ENCODE measurements at places on chromosomes 3 and 15.

DNA sequence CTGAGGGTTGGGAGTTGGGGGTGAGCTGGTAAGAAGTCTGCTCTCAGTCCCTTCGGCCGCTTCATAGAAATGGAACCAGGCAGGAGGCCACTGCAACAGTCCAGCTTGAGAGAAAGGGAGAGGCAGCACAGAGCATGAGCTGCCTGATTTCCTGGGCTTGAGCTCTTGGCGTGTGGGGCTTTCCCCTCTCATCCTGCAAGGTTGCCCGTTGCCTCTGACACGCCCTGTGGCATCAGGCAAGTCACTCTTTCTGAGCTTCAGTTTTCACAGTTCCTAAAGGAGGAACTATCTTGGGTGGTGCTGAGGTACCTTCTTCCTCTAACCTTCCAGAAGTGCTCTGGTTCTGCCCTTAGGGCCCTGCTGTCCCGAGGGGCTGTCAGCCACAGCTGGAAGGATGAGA is 4.9 kb downstream of the MESP2 start:
- DNase-seq: no peak

DNA sequence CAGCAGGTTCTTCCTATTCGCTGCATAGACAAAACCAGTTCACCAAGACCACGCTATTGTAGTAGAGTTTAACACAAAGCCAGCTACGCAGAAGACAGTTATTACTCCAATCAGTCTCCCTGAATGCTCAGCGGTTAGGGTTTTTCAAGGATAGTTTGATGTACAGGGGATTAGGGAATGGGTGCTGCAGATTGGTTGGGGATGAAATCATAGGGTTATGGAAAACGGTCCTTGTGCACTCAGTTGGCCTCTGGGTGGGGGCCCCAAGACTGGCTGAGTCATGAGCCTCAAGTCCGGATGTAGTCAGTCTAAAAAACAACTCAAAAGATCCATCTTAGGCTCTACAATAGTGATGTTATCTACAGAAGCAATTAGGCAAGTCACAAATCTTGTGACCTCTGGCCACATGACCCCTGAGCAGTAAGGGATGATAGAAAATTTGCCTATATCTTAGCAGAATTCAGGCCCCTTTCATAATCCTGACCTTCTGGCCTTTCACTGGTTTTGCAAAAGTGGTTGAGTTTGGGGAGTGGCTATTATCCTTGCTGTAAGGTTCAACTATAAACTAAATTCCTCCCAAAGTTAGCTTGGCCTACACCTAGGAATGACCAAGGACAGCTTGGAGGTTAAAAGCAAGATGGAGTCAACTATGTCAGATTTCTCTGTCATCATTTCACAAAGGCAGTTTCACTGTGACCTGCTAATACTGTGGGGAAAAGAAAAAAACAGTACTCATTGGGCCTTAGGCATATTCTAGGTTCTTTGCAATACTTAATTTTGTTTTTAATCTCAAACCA is 57.7 kb downstream of the LIPC start:
- no peak for DNase-seq

DNA sequence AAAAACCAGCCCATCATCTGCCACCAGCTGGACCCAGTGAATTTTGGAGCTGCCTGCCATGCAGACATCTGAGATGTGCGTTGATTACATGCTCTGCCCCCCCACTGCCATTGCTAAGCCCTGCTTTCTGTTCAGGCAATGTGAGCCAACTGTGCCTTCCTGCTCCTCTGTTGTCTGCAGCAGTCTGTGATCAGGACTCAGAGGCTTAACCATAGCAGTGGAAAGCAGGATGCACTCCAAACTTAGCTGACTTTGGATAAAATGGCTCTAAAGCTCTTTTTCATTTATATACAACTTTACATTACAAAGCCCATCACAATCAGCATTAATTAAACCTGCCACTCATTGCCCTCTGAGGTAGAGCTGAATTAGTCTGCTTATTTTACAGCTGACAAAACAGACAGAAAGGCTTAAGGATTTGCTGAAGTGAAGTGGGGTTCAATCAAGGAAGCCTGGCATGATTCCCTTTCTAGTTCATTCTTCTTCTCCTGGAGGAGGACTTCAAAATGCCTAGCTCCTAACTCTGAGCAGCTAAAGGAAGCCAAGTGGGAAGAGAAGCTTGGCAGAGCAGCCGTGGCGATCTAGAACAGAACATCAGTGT is 15.7 kb upstream of the RPS27L start:
- DNase-seq: no peak

GRCh38 chr3:128409624-128410581 is 56.8 kb downstream of the DNAJB8 start:
- no peak for DNase-seq

GRCh38 chr3:181279239-181279565 is 289.7 kb upstream of the DNAJC19 start:
- no peak for DNase-seq

DNA sequence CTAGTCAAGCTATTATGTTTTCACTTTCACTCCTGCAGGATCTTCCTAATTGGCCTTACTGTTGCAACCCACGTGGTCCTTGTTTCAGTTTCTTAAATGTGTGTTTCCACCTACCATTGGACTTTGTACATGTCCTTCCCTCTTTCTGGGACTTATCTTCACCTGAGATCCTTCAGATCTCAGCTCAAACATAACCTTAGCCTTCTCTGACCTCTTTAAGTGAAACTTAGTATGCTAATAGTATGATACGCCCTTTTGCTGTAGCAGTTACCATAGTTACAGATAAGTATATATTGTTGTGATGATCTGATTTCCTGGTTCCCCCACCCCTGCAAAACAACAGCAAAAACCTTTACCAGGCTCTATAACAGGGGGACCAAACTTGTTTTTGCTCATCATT is 35.2 kb downstream of the U2SURP start:
- DNase-seq: no peak

DNA sequence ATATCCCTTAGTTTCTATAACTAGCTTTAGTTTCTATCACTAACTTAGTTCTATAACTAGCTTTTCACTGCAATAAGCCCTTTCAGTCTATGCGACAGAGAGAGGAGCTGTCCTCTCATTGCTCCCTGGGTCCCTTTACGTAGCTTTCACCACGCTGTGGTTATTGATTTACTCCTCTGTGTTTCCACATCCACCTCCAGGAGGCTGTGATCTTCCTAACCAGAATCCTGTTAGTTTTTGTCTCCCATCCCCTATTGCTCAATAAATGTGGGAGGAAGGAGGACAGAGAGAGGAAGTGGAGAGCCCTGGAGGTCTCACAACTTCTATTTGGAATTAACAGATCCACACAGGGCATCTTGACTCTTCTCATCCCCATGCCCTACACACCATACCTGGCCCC is 1036.1 kb downstream of the MCTP2 start:
- DNase-seq: no peak

GRCh38 chr3:78091478-78092119 is 1051.7 kb downstream of the ROBO2 start:
- DNase-seq: no peak

- no peak for DNase-seq
Measured at GRCh38 chr15:47786371-47786770, 69.1 kb downstream of the SEMA6D start.

DNA sequence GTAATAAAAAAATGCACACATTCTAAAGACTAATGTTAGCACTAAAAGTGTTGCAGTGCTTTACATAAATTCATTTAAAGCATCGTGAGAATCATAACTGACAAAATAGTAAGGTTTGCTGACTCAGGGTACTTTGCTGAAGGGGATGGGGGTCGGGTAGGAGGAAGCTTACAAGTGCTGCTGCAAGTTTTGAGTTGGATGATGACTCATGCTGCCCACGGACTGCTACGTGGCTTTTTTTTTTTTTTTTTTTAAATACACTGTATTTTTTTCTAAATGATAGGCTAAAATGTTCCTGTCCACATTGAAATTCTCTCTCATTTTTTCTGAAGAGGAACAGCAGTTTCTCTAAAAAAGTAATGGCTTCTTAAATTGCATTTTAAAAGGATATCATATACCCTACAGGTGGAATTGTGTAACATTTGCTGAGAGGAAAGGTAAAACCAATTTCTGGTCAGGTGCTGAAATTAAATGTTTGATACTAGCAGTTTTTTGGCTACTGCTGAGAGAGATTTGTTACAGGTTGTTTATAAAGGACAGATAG is 2.2 kb downstream of the MAPK6 start:
- peak; percentile 68 for DNase-seq
